ENCODE measurements at places on chromosomes 6 and 20.

DNA sequence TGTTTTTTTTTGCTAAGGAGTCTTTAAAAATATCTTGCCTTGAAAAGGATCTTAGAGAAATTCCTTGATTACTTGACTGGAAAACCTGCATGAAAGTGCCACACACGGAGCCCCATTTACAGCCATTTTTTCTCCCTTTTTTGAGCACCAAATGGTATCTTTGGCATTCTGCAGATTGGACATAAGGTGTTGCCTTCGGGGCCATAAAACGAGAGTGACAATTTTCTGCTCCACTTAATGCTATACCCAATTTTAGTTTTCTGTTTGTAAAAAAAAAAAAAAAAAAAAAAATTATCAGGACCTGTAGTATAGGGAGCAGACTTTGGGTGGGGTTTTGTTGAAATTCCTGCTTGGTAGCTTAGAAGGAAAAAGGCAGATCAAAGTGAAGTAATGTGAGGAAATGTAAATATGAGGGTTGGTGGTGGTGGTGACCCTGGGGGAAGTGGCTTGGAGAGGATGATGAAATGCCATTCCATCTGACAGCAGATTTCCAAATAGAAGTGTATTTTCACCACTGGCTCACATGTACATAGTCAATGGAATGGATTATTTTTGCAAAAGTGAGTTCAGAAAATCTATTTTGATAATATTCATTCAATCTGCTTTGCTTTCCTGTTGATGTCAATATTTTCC, 212.1 kb upstream of the SOX4 start:
- DNase-seq = no peak

DNA sequence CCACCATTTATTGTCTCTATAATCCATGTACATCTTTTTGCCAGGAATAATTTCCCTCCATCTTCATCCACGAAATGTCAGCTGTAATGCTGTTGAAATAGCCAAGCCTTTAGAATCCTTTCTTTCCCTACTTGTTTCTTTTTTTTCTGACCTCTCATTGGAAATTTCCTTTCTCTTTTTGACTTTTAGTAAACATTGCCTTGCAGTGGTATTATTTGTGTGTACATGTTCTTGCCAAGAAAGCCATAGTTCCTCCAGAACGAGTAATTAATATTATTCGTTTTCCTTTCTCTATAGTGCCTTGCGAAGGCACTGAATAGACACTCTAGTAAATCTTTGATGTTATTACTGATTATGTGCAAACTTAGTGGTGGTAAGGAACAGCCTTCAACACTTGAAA, 282.2 kb downstream of the GJA1 start:
- DNase-seq = no peak

- DNase-seq = no peak
Observed at GRCh38 chr6:25186919-25187318, 92.3 kb upstream of the CARMIL1 start.

GRCh38 chr6:152049502-152049901, 242.0 kb downstream of the ESR1 start:
- no peak for DNase-seq

DNA sequence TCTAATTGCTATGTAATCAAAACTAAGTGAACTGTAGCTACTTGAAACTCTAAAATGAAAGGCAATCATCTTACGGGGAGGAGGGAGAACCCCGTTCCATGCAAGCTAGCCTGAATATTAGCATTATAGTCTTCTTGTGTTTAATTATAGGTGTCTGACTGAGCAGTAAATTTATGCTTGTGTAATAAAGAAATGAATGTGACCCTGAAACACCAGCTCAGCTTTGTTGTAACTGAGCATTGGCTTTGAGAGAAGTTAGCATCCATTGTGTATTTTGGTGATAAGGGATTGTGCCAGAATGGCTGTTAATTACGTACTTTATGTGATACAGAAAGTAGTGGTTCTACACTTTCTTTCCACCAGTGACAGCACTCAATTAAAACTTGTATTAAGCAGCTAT, 86.9 kb downstream of the QKI start:
- DNase-seq = peak; percentile 100

GRCh38 chr6:43052842-43053544, 658 bp downstream of the CUL7 start:
- no peak for DNase-seq

DNA sequence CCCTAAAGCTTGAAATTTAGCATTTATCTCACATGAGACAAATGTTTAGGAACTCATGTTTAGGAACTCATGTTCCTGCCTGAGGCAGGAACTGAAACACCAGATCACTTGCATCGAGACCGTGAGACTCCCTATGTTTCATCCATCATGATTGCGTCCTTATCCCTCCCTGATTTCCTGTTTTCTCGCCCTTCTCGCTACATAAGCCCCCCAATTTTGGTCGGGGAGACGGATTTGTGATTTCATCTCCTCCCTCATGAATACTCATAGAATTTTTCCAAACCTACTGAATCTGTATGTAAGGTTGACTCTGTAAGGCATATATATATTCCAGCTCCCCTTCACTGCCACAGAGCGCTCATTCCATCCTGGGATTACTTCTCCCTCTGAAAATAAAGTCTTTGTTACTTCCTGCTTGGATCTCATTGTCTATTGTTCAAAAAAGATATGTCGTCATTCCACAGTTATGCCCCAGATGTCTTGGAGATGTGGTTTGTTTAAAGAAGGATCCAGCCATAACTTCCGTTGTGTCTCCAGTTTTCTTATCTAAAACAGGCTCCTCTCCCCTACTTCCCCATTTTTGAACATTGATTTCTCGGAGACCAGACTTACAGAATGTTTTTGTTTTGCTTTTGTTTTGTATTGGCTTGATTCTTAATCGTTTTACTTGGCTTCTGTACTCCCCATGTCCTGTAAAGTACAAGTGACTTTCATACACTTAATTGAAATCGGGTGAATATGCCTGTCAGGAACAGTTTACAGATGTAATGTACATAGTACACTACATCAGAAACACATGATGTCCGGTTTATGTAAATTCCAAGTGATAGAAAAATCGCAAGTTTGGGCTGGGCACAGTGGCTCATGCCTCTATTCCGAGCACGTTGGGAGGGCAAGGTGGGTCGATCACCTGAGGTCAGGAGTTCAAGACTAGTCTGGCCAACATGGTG, 118.7 kb downstream of the HFE start:
- DNase-seq = peak; percentile 22

DNA sequence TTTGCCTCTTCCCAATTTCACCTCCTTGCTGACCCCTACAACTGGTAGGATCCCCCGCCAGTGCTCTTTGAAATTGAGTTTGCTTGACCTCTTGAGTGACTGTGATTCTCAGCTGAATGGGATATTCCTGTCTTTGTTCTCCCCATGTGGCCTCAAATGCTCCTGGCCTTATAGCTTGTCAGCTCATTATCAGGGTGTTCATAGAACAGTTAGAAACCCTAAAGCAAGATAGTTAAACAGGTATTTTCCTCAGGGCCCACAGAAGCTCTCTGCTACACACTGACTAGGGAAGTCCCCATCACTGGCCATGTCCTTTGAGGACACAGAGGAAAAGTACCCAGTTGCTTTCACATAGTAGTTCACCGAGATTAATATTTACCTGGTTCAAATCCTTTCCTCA, 211.5 kb upstream of the DTNBP1 start:
- DNase-seq = no peak

DNA sequence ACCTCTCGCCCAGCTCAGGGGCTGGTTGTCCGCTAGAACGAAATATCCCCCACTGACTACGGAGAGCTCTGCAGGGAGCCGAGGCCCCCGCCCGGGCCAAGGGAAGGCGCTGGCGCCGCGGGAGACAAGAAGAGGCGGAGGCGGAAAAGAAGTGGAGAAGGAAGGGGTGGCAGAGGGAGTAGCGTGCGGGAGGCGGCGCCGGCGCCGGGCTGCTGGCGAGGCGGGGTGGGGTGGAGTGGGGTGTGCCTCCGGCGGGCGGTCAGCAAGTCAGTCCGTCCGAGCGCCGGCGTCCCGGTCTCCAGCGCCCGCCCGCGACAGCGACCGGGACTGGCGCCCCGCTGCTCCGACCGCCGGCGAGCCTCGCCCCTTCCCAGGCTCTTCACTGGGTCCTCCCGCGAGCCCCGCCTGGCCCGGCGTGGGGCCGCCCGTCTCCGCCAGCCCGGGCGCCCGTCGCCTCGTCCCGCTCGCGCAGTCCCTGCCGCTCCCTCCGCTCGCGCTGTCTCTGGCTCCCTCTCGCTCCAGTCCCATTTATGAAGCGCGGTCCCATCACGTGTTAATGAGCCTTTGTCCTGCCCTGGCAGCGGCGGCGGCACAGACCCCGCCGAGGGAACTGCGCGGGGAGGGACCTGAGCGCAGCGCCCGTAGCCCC, at the start of gene CNR1:
Gene CNR1 (minus strand): TSS at position 504 of the 649 bp plus-strand sequence. CDS start 21,073 bp downstream, outside the sequence.
- DNase-seq = peak; percentile 68

- DNase-seq = peak; percentile 73
Observed at GRCh38 chr6:37624606-37625574, 72.8 kb downstream of the MDGA1 start.

DNA sequence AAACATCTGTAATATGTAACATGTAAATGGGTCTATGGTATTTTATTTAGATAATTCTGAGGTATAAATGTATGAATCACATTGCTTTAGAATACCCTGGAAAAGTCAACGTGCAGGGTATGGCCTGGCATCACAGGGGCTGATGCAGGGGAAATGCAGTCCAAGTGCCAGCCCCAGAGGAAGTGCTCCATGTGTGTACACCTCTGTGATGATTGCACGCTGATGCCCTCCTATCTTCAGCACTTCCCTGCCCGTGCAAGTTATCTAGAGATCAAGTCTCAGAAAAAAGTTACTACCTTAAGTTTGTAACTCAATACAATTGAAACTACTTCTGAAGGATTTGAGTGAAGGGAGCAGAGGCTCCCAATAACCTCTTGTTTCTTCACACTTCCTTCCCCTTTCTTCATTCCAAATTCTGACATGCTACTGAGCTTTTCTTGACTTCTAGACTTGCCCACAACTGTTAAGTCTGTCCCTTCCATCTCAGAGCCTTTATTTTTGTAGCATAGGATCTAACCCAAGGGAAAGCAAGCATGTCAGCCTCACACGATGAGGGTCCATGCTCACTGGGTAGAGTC, 2.2 kb downstream of the SMLR1 start:
- DNase-seq = no peak

Data from NCI-H1105 treated with DMSO at 0.1 percent for 48 hours (cell line).